HuH-7.5 (cell line): ENCODE measurements at places on chromosomes 7 and 10.

DNA sequence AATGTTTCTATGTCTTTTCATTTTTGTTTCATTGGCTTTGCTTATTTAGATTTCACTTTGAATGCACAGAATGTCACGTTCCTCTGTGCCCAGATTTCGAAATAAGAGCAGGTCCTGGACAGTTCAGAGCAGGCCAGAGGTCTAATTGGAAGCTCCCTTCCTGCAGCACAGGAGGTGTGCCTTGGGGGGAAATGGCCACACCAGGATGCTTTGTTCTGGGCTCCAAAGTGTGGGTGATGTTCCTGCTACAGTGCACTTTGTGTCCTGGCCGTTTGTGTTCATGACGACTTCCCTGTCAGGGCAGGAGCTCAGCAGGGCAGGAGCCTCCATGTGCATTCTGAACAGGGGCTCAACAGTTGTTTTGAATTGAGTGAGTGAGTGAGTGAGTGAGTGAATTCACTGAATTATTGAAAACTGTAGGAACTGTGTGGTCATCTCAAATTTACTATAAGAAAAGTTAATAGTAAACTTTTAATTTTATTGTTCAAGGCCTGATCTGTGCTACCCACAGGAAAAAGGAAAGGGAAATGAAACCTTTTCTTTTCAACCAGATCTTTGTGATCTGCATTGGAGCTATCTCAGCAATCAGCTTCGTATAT is 109.5 kb upstream of the GJD4 start:
- peak; percentile 8 for DNase-seq

GRCh38 chr7:338295-339061 is 48.5 kb downstream of the FOXL3 start:
- DNase-seq: no peak

DNA sequence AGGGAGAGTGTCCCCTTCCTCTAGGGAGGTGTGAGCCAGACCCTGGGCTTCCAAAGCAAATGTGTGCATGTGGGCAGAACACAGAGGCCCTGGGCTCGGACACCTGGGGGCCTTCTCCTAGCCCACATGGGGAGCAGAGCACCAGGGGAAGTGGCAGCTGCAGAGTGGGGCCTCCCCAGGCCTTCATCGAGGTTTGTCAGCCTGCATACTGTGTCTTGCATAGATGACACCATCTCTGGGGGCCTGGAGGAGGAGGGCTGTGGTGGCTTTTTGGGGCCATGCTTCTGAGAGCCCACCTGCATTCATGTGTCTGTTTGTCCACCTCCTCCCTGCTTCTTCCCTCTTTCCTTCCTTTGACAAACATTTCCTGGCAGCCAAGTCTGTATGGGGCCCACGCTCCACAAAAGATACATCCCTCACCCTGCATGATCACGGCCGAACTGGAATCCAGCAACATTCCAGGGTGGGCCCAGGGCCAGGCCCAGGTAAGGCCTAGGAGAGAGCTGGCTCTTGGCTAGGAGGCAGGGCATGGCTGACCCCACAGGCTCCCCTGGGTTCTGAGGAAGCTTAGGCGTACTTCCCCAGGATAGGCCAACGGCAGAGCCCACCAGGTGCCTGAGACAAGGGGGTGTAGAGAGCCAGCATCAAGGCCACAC is 79.2 kb downstream of the ZMIZ1 start:
- DNase-seq: no peak

- DNase-seq: no peak
Measured at GRCh38 chr10:114635101-114635500, 23.0 kb downstream of the ABLIM1 start.

- no peak for DNase-seq
Measured at GRCh38 chr10:126155528-126155927, 232.7 kb downstream of the ADAM12 start.

GRCh38 chr7:22404421-22405023 is 47.6 kb upstream of the RAPGEF5 start:
- no peak for DNase-seq

DNA sequence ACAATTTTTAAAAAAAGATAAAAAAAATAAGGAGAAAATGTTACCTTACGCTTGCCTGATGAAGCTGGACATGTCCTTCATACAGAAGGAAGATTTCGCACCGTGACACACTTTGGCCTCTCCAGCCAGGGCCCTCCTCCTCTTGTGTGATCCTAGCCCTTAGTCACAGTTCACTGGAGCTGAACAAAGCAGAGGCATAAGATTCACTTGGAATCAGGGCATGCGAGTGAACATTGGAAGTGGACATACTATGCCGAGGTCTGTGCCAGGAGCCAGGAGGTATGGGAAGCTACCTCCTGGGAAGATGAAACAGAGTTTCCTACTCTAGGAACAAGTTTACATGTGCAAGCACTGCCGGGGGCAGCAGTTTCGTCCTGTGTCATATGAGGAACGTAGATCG is 91.5 kb downstream of the XPNPEP1 start:
- no peak for DNase-seq

- DNase-seq: no peak
Measured at GRCh38 chr7:39504963-39505362, 61.2 kb upstream of the YAE1 start.

GRCh38 chr7:115099906-115100305 is 178.0 kb downstream of the MDFIC start:
- no peak for DNase-seq

DNA sequence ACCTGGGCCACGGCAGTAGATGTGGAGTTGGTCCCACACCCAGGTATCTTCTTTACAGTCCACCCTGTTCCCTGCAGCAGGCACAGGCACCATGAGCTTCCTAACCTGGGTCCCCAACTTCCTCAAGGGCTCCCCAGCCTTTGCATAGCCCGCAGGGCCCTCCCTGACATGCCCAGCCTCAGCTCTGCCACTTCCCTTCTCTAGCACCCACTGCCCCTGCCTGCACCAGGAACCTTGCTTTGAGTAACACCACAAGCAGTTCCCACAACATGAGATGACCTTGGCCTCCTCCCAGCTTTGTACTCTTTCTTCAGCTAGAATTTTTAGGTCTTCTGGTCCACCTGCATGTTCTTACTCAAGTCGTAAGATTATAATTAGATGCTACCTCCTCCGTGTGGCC is 92.2 kb upstream of the ZPBP start:
- no peak for DNase-seq

DNA sequence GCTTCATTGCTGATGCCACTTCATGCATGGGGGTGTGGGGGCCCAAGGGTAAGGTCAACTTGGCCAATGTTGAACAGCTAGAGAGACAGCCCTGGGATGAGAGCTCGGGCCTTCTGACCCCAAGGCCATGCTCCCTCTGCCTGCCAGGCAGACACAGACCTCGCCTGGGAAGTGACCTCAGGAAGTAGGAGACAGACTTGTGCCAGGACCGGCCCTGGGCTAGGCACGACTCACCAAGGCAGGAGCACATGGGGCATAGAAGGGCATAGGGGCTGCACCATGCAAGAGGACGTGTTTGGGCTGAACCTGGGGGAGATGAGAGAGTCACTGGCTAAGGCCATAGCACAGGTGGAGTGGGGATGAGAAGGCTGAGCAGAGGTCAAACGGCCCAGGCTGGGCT is 27.1 kb downstream of the ZCCHC24 start:
- DNase-seq: no peak

GRCh38 chr7:94028768-94029167 is 24.6 kb upstream of the BET1 start:
- no peak for DNase-seq

- DNase-seq: no peak
Measured at GRCh38 chr10:118737603-118738302, 17.0 kb downstream of the CACUL1 start.

DNA sequence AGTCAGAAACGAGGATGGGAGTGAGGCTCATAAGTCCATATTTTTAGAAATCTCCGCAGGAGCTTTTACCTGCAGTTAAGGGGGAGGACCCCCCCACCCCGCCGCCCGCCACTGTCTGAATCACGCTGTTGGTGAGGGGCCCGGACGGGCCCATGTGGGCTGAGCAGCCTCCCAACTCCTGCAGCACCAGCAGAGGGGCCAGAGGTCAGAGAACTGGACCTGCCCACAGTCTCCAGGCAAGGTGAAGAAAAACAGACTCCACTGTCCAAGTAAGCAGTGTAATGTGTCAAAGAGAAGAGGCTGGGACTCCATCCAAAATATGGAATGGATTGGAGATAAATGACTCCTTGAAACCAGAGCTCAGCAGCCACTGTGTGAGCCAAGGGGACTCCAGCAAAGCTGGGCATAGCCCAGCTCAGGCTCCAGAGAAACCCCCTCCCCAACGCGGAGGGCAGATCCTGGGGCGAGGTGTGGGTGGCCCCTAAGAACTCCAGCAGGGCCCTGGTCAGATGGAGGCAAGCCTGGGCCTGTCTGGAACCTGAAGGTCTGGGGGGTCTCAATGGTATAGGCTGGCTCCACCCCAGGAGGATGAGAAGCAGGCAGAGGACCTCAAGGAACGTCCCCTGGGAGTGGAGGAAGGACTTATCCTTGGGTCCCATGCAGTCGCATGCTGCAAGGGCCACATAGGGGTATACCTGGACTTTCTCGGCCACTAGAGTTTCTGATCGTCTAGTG is 128.5 kb upstream of the TNS3 start:
- DNase-seq: no peak

- DNase-seq: no peak
Measured at GRCh38 chr10:13338390-13339110, 9.5 kb downstream of the SEPHS1 start.

DNA sequence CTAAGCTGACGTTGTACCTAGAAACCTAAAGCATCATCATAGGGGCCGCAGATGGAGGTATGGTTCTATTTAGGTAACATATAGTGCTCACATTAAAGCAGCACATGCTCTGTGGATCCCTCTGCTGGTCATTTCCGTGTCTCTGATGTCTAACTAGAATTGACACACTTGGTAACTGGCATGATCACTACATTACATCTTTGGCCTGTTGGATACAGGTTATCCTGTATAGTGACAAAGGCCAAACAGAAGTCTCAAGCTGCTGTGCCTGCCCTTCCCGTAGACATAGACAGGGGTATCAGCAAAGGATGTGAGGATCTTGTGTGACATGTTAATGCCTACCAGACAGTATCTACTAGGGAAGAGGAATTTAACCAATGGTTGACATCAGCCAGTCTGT is 51.2 kb downstream of the KIF5B start:
- DNase-seq: peak; percentile 13

DNA sequence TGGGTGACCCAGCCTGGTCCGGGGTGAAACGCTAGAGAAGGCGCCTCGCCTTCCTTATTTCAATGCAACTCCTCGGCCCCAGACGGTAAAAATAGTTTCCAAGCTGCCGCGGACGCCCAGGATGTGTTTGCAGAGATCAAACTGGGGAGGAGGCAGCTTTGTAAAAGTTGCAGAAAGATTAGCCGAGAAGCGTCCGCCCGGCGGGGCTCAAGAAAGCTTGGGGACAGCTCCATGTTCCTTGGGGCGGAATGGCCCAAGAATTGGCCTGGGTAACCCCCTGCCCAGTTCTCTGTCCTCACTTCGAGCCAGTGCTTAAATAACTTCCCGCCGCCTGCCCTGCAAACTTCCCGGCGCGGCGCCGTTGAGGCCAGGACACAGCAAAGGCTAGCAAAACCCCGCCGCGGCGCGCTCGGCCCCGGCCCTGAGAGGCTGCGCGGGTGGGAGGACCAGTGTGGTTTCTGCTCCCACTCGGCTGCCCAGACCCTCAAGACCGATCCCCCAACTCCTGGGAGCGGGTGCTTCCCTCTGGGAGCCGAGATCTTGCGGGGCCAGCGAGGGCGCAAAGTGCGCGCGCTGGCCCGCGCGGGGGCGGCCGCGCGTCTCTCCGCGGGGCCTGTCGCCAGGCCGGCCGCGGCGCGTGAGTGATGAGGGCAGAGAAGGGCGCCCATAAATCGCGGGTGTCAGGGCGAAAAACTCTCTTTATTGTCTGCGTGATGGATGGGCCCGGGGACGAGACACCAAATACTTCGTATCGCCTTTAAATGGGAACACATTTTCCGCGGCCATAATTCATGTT is 6.3 kb upstream of the ZNF503 start:
- no peak for DNase-seq

GRCh38 chr10:112379635-112380296 is 5.8 kb downstream of the ACSL5 start:
- no peak for DNase-seq

DNA sequence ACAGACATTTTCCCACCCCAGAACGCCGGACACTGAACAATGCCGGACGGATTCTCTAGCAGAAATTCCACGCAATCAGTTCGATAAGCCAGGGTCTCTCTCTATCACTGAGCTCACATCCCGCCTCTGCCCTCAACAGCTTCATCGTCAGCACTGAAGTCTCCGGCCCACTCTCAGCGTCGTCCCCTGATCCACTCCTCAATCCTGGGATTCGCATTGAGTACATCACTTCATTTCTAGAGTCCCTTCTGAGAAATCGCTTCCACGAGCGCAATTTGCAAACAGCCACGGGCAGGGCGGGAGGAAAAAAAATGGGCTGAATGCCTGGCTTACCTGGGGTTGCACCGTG is 365 bp downstream of the YME1L1 start:
- DNase-seq: no peak

GRCh38 chr7:30627026-30627425 is 32.3 kb downstream of the GARS1 start:
- no peak for DNase-seq

- no peak for DNase-seq
Measured at GRCh38 chr7:1693419-1693990, 23.4 kb downstream of the ELFN1 start.

DNA sequence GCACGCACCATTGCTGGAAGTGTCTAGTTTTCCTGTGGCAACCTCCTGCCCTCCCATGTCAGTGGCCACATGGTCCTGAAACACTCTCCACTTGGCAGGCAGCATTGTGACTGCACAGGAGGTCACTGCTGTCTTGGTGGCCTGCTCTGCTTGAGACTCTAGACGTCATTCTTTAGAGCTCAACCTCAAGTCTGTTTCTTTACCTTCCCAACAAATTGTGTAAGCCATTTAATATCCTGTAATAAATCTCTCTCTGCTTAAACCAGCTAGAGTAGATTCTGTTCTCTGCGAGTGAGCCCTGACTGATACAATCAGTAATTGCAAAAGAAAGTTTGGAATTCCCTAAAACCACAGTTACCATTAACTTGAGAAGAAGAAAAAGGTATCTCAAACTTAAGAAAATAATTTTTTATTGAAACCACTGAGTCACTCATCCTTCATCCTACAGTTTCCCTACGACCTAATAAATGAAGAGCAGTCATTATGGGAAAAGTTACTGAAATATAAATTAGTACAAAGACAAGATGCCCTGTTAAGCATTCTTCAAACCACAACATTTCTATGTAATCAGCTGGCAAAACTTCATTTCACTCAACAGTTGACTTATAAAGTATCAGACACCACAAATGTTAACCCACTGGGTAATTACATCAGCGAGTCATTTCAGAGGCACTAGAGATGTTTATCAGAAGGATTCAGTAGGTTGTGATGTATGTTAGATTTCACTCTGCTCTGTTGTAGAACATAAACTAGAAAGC is 18.0 kb downstream of the SLC25A13 start:
- no peak for DNase-seq
